HTR-8/SVneo (cell line): ENCODE measurements at places on chromosomes 6 and 20.
A peak's percentile ranks its signal among the peaks of the same experiment; 100 is the strongest.

- no peak for DNase-seq
These were observed 34.1 kb upstream of the TBC1D7 start for GRCh38 chr6:13362412-13362811.

- DNase-seq, result no peak
These were observed 107.5 kb upstream of the PRSS16 start for GRCh38 chr6:27139756-27140579.

DNA sequence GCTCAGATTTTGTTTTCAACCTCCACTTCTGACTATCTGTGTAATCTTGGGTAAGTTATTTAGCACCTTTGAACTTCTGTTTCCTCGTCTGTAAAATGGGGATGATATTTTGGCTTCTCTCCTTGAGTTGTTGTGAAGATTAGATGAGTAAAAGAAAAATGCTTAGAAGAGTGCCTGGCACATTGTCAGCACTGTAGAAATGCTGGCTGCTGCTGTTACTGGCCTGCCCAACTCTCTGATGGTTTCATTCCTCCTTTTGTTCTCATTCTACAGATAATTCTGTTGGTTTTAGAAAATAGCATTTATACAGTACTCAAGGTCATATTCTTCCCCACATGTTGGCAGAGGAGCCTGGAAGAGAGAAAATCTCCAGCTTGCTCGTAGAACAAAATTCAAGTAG lies 547.2 kb upstream of the JAG1 start:
- DNase-seq, result no peak

GRCh38 chr6:12359036-12359435 lies 68.9 kb downstream of the EDN1 start:
- DNase-seq, result no peak

DNA sequence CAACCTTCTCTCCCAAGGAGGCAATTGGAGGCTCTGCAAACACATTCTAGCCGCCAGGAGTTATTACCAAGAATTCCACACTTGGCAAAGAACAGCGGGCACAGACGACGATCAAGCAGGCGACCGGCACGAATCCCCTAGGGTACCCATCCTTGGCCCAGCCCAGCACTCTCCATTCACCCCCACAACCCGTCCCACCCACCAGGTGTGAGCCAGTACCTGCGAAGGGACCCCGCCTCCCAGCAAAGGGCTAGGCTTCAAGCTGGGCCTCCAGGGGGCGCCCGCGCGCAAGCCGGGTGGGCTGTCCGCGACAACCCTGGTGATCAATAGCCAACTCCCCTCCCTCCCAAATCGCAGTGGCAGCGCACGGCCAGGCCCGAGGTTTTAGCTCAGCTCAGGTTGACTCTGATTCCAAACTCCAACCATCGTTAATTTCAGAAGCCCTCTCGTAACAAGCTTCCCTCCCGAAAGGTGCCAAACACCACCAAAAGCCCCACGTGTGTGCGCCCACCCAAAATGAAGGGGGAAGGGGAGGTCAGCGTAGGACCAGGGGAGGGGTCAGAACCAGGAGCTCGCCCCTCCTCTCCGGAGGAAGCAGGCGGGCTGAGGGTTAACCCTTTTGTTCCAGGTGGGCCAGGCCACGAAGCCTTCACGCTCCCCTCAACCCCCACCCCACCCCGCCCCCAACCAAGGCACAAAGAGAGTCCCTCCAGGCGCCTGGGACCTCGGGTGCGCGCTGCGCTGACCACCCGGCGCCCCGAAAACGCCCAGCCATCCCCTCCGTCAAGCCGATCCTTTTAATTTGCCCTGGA lies 2.1 kb downstream of the SALL4 start:
- DNase-seq, result peak; percentile 99

DNA sequence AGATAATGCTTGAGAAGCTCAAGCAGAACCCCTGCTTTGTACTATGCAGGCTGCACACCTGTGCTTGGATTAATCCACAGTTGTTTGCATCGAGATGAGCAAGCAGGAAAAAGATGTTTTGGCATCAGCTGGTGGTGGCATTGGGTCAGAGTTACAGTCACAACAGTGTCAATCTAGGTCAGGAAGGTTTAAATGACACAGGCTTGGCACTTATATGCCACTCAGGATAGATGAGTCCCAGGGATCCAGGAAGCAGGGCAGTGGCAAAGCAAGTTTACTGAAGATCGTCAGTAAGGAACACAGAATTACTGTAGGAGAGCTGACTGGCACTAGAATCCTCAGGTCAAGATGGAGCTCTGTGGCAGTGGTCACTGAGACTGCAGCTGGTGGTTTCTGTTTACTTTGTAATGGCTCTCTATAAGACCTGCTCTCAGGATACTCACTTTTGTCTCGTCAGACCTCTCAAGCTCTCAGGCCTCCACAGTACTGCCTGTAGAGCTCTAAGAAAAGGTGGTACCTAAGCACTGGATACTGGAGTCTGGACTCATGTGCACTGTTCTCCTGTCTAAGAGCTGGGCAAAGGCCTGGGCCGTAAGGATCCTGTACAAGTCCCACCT lies 110.1 kb upstream of the HS3ST5 start:
- no peak for DNase-seq

DNA sequence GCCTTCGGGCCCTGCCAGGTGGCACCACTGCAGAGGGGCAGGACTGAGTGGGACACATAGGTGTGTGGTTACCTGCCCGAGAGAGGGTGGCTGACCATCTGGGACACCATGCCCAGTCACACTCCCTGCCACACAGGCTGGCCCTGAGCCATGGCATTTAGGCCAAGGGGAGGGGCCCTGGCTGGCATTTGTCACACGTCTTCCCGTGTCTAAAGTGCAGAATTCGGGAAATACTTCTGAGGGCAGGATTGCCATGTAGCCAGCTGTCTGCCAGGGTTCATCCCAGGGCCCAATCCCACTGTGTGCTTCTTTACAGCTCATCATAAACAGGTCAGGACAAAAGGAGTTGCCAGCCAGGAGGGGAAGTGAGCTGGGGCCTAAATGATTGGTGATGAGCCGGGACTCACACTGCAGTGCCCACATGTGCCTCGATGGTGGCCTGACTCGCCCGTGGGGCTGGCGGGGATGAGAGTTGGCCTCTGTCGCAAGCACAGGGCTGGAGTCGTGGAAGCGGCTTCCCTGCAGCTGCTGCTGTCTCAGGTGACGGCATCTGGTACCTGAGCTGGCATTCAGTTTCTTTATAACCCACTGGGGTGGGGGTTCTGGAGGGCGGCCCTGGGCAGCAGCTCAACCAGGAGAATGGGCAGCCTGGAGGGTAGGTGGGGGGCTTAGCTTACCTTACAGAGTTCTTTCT lies 5.9 kb upstream of the UNC93A start:
- no peak for DNase-seq

DNA sequence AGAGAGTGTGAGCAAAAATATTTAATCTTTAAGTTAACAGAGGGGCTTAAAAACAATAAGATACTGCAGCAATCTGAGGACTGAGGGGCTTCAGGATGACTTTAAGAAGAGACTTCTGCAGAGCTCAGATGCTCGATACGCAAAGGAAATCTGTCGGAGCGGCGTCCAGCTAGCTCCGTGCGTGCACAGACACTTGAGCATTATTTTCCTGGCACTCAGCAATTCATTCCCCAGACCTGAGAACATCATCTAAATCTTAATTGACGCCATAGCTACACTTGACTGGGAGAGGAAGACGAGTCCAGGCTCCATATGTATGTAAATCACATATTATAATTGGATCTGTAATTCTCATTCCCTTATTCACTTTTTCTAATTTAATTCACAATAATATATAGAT lies 228.2 kb downstream of the SOD2 start:
- DNase-seq, result no peak

DNA sequence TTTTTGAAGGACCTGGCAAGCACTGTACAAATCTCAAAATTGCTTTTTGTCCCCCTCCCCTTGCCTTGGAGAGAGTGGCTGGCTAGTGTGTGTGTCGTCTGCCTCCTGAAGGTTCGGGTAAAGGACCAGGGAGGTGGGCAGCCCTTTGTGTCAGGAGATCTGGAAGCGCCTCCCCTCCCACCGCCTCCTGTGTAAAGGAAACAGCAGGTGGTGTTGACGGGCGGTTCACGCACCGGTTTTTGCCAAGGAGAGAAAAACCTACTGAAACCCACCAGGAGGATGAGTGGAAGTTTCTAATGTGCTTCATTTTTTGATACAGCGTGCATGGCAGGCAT lies 1.2 kb downstream of the ENTPD6 start:
- no peak for DNase-seq

DNA sequence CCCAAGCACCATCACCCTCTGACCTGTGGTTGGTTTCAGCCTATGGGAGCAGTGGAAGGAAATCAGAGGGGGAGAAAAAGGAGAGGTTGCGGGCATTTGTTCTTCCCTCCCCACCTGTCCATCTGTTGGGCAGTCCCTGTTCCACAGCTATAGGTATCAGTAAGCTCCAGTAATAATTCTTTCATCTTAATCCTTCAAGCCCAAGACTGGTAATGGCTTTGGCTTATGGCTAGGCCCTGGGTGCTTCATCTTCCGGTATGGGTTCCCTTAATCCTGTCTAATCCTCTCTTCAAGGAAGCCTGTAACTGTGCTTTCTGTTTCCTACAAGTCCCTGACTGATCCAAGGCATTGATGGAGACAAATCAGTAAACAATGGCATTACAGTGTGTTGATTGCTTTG lies 42.2 kb upstream of the STK35 start:
- DNase-seq, result no peak

- no peak for DNase-seq
These were observed 75.8 kb upstream of the TSHZ2 start for GRCh38 chr20:52896348-52896747.
